ENCODE measurements at places on chromosomes 5 and 9.

DNA sequence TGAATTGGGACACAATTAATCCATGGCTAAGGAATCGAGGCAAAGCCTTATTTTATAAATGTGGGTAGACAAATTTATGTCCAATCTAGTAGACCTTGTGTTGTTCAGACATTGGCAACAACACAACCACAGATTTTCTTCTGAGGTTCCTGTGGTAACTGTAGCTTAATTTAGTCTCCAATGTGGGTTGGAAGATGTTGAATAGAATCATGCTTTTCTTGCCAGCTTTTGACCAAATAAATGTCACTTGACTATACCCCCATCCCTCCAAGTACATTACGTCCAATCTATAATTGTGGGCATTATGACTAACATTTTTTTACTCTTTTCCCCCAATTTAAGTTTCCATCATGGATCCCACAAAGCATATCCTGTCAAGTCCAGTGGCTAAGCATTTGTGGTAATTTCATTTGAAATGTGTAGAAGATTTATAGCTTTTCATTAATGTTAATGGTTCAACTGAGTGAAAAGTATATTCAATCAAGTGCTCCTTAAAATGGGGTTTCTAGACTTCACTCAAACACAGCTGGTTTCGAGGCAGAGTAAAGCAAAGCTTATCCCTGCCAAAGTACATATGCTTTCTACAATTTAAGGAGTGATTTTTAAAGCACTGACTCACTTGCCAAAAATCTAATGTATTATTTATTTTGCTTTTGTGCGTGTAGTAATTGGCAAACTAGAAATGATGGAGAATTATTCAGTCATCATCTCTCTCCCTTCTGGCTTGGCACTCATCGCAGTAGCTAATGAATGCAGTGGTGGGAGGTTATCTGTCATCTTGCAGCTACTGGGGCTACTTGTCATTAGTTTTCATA is 141.8 kb downstream of the FAM174A start:
- DNase-seq = no peak

DNA sequence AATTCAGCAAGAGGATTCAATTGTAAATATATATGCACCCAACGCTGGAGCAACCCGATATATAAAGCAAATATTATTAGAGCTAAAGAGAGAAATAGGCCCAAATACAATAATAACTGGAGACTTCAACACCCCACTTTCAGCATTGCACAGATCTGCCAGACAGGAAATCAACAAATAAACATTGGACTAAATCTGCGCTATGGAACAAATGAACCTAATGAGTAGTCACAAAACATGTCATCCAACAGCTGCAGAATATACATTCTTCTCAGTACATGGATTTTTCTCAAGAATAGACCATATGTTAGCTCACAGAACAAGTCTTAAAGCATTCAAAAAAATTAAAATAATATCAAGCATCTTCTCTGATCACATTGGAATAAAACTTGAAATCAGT is 86.1 kb upstream of the SLC1A1 start:
- DNase-seq = no peak

- DNase-seq = peak; percentile 73
Observed at GRCh38 chr5:98771382-98772109, 1.9 kb upstream of the RGMB start.

GRCh38 chr5:179234563-179235135 is 110.6 kb downstream of the ADAMTS2 start:
- no peak for DNase-seq

DNA sequence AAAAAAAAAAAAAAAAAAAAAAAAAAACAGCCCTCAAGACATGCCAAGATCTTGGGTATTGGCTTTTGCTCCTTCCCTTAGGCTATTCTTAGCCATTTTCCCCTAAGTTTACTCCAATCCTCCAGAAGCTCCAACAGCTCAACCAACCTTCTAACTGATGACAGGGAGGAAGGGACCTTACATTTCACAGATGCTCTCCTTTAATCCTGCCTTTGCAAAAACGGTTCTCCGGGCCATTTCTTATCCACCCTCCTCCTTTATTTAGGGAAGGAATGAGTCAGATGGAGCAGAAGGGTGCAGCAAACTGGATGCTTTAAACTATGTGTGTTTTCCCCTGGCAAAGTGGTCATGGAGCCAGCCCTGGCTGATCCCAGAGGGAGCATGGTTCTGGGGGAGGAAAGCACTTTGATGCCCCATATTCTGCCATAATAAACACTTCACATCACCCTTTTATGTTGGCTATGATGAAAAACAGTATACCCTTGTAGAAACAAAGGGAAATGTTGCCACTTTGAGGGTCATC is 369.4 kb upstream of the DMAC1 start:
- DNase-seq = no peak

DNA sequence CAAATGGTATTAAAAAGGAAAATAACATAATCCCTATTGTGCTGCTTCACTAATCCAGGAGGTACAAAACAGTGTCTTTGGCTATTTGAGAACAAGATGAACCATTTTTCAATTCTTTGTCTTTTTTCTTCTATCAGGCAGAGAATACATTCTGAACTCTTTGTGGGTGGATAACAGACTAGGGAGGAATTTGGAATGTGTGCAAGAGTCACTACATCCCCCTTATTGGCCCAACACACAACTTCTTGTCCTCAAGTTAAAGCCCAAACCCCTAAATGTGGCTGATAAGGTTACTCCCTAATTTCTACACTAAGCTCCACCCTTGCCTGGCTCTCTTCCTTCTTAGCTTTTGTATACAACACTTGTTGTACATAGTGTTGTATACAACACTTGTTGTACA is 342.7 kb upstream of the RFX3 start:
- DNase-seq = no peak

- no peak for DNase-seq
Observed at GRCh38 chr9:124001866-124002525, 9.6 kb upstream of the LHX2 start.

DNA sequence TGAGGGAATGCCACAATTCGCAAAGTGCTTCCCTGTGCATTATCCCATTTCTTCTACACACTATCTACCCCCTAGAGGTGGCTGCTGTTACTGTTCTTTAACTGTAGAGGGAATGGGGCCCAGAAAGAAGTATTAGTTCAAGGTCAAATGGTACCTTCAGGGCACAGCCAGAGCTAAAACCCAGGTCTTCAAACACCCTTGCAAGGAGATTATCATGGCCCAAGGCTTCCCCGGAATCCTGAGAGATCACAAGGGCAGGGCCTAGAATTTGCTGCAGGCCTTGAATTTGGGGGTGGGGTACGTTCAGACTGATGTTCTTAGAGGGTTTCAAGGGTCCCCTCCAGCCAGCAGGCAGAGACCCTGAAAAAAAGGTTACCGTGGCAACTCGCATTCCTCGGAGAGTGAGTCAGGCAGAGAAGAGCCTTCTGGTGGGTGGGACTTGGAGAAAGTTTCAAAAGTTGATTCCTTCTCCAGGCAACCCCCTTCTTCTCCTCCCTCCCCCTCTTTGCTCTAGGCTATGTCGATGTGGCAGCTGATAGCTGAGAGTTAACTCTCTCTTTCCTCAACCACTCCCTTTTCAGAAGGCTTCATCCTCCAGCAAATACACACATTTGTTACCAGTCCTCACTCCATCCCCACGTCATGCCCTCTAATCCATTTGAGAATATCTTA is 1.9 kb downstream of the SPARC start:
- no peak for DNase-seq
